Kidney (tissue), 22 donors: ENCODE measurements at places on chromosomes 2 and 18.

DNA sequence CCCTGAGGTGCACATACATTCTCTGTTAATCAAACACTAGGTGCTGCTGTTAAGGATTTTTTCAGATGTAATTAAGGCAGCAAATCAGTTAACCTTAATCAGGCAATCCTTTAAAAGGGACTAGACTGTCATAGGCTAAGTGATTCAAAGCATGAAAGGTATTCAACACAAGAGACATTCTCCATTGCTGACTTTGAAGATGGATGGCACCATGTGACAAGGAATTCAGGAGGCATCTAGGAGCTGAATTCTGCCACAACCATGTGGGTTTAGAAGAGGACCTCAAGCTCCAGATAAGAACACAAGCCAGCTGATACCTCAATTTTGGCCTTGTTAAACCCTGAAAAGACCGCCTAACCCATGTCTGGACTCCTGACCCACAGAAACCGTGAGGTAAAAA, 84.0 kb downstream of the SMAD2 start:
- DNase-seq = no peak

- no peak for DNase-seq
Observed at GRCh38 chr2:37896319-37896718, 28.8 kb upstream of the RMDN2 start.

DNA sequence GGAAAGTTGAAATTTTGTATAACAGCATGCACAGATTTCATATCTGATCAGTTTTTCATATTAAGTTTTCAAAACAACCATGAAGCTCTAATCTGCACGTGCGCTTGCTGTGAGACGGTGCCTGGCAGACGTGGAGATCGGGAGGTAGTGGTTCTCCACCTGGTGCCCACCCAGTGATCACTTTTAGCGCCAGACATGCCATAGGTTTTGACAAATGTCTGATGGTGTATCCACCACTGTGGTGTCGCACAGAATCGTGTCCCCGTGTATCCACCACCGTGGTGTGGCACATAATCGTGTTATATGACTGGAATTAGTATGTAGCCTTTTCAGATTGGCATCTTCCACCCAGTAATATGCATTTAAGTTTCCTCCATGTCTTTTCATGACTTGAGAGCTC, 40.9 kb upstream of the KCNG2 start:
- DNase-seq = no peak

DNA sequence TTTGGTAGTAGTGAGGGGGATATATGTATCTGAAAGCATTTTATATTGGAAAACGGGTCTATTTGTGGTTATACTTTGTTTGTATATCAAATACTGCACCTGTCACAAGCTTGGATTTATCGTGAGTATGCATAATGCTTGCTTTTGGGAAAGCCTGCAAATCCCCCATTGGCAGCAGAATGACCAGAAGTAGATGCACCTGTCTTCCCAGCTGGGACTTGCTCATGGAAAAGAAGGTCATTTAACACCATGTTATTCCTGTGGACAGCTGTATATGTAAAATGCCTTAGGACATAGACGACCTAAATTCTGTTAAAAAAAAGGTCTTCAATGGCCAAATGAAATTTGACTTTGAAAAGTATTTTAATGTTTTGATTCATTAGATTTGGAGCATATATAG, 599.4 kb downstream of the XIRP2 start:
- DNase-seq = no peak
